Urinary bladder (tissue), 4 donors: ENCODE measurements at places on chromosomes 5 and 9. TPM values are rescaled to one million over a fixed set of nuclear protein-coding genes. Genes with fewer than 3 reads are reported as not detected.

Gene C5orf52
- not detected for polyA plus RNA-seq

Gene SPAG8
- polyA plus RNA-seq = 1.9 TPM

Gene CDC23
- polyA plus RNA-seq = 20.1 TPM

Gene NPR3
- 1.8 TPM for polyA plus RNA-seq

Gene ASPN
- polyA plus RNA-seq = 7.6 TPM
